Activated gamma-delta T cell treated with Interleukin-2 at 50 U/mL for 16 hours (primary cell): ENCODE measurements at places on chromosomes 3 and 15.

DNA sequence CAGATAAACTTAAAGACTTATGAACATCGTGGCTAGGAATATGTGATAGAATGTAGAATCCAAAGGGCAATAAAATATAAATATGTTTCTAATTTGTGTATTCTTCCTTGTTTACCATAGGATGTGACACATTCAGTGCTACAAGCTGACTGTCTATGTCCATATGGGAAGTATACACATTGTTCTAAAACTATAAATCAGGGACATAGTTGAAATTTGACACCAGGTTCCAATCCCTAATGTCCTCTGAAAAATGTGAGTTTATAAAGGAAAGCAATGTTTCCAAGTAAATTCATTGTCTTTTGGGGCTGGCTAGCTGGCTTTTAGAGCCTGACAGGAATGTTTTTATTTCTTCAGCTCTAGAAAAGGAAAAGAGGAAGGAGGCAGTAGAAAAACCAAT, 273.6 kb downstream of the CNTN4 start:
- DNase-seq, result no peak

DNA sequence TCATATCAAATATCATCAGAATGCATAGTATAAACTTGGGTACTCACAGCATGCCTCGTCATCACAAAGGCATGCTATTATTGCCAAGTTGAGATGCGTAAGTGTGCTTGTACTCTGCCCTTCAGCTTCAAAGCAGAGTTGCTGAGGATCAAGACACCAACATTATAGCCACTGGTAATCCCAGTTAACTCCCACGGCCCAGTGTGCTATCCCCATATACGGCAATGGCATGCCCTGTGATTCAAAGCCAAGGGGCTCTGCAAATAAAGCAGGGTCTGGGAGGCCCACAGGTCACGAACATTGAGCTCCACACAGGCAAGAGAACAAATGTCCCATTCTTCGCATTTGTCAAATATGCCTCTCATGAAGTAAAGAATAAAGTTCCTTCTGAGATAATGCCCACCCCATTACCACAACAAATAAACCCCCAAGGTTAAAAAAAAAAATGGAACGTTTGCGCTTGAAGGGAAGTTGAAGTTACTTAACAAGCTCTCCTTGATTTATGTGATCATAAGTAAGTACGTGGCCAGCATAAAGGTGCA, 298.1 kb upstream of the NECTIN3 start:
- no peak for DNase-seq

DNA sequence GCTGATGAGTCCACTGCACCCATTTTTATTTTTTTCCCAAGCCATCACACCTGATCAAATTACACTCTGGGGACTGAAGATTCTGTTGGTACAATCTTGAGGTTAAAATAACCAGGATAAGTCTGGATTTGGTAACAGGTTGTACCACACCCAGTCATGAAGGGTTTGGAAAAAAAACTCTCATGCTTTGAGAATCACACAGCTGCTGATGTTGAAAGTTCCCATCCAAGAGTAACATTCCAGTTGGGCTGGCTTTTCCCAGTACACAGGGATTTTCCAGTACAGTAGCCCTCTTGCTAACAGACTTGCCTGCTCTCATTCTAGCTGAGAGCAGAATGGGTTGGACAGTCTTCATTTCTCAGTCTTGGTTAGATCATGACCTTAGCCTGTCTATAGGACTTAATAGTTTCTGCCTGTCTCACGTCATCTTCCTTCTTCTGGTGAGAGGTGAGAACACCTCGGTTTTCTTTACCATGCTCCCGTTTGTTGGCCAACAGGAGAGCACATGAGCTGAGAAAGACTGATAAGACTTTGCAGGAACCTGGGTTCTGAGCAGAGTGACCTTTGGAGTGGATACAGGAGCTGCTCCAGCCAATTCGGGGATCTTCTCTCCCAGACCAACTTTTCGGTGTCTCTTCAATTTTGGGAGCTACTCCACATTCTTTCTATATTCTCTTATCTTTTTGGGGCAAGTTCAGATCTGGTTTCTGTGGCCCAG, 300.1 kb upstream of the LYSMD4 start:
- no peak for DNase-seq

DNA sequence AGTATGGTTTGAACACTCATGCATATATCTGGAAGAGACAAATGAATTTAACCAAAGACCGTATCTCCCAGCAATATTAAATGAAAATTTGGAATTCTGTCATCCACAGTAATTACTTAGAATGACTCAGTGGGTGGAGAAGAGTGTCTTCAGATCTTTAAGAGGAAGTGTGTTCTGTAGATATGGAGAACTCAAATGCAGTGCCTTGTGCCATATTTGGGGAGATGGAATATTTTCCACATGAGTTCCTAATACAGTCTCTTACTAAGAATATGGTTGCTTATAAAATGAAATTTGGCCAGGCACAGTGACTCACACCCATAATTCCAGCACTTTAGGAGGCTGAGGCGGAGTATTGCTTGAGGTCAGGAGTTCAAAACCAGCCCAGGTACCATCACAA, 40.5 kb downstream of the ANO10 start:
- DNase-seq, result no peak

- no peak for DNase-seq
Observed at GRCh38 chr3:137061186-137061585, 103.4 kb downstream of the IL20RB start.

DNA sequence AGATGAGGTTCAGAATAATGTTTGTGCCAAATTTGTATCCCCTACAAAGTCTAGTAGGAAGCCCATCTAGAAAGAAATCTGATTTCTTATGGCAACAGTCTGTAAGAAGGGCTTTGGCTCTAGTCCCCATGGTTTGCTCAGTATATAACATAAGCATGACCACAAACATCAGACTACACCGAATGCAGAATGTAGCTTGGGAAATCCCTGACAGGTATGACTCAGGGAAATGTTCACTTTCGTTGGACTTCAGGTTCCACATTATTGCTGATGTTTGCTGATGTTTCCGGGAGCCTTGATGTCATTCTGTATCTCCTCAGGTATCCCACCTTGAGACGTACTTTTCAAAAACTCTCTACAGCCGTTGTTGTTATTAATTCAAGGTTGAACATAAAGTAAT, 304.4 kb upstream of the TGFBR2 start:
- DNase-seq, result no peak

DNA sequence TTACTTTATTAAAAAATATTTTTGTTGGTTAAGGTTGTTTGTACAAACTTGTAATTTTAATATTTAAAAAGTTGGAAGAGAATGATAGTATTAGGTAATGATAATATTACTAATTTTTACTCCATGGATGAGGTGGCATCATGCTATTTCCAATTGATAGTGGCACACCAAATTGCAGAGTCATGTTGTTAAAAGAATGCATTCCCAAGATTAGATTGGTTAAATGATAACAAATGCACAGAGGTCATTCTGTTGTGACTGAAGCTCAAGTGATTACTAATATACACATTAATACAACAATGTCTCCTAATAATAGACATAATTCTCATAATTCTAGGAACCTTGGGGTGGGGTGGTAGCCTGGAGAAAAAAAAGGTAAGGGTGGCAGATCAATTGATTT, 73.2 kb upstream of the ZBED2 start:
- no peak for DNase-seq

DNA sequence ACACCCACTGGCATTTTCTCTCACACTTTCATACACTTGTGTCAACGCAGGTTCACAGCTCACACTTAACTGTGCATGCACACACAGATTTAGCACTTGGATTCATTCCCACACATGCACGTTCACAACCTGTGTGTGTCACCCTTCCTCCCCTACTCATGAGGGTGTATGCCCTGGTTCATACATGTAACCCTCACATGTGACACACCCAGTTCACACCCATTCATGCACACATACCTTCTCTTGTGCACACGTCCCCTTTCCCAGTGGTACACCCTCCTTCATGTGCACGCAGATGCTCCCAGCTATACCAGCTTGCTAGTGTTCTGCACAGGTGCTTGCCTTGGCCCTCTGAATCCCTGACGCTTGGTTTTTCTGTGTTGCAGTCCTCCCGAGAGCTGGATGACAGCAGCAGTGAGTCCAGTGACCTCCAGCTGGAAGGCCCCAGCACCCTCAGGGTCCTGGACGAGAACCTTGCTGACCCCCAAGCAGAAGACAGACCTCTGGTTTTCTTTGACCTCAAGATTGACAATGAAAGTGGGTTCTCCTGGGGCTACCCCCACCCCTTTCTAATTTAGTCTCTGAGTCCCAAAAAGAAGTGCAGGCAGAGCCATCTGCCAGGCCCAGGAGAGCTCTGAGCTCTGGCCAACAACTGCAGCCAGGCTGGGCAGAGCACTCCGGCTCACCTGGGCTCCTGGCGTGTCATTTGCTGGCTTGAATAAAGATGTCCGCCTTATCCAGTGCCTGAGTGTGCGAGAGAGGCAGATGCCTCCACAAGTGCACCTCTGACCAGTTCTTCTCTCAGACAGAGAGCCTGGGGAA, 39.5 kb downstream of the GOLGA6A start:
- no peak for DNase-seq

DNA sequence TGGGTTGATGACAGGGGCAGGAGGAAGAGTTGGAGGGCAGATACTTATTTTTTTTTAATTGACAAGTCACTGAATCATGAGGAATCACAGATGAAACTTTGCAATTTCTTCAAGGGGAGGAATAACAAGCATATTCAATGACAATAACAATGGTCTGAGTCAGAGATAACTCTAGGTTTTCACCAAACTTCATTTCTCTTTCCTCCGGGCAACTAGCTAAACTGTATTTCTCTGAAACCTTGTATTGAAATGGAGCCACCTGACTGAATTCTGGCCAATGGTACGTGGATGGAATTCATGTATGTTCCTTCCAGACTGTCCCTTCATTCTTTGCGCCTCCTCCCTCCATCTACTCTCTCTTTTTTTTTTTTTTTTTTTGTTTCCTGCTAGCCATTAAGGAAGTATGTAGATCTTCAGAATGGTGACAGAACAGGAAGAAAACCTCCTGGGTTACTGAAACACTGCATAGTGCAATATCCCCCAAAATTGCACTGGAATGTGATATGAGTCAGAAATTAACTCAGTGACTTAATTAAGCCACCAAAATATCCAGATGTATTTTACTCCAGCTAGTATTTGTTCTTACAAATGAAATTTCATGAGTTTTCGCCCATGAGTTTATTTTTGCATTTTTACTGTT, 495.4 kb downstream of the OTOL1 start:
- DNase-seq, result no peak

DNA sequence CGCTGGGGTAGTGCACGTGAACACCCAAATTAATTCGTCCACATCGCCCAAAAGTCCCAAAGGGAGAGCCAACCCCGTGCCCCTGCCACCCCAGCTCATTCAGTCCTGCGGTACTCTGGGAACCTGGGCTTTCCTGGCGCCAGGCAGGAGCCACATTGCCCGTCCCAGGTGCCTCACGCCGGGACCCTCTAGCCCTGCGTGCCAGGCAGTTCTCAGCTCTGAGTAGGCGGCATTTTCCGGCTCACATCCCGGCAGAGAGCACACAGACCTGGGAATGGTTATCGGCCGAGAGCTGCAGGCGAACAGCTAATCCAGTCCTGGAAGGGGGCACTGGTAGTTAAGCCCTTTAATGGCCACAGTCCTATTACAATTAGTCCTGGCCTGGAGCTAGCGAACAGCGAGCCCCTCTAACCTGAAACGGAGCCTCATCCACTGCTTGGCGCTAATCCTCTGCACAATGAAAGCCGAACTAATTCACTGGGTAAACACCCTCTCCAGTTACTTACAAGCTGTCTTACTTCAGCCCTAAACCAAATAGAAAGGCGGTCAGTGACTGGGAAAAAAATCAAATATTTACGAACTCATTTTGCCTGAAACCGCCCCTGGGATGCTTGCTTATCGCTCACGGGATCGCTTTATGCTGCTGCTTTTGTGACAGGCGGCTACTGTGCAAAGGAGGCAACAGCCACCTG, 254.6 kb upstream of the SOX14 start:
- no peak for DNase-seq

- DNase-seq, result no peak
Observed at GRCh38 chr3:46301122-46301835, 52.6 kb upstream of the CCR2 start.

DNA sequence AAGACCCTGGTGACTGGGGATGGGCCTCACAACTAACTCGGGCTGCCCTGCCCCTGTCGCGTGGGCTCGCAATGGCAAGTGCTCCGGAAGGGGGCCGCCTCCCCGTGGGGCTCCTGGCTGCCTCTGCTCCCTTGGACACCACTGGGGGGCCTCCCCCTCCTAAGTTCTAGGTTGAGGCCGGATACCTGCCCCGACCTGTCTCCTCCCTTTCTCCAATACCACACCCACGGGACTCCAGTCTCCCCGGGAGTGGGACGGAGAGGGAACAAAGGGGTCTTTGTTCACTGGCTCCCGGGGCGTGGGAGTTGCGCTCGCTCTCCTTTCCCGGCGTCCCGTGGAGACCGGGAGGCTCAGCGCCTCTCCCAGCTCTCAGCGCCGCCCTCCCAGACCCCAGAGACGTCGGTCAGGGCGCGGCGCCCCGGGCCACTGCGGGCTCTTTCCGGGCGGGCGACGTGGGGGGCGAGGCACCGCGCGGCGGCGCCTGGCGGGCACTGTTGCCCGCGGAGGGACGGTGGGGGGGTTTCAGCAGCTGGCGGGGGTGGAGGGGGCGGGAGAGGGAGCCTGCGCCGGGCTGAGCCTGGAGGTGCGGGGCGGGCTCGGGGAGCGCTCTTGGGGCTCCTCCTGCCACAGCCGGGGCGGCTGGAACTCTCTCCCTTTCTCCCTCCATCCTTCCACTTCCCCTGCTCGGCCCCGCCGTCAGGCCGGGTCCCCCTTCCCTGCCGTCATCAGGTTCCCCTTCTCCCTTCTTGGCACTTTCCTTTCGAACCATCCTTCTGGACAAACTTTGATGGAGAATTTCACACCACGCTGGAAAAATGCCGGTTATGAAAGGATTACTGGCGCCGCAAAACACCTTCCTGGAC, at the start of gene KCNH8:
KCNH8 (plus strand) TSS at position 606 of the 863 bp plus-strand sequence; CDS start at position 816, 210 bp downstream.
- DNase-seq, result peak; percentile 5

DNA sequence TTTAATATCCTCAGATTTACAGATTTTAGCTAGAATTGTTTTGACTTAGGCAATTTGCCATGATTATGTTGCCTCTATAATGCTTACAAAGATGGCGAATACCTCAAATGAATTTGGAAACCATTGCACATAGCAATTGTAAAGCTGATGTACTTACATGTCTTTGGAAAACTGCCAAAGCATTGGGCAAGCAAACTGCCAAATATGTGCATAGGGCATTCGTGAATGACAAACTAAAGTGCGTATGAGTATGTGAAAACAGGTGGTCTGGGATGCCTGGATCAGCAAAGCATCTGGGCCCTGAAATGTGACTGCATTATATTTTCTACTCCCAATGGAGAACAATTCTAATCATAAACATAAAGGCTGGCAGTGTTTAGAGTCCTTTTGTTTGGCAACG, 445.3 kb upstream of the ROBO1 start:
- DNase-seq, result no peak

DNA sequence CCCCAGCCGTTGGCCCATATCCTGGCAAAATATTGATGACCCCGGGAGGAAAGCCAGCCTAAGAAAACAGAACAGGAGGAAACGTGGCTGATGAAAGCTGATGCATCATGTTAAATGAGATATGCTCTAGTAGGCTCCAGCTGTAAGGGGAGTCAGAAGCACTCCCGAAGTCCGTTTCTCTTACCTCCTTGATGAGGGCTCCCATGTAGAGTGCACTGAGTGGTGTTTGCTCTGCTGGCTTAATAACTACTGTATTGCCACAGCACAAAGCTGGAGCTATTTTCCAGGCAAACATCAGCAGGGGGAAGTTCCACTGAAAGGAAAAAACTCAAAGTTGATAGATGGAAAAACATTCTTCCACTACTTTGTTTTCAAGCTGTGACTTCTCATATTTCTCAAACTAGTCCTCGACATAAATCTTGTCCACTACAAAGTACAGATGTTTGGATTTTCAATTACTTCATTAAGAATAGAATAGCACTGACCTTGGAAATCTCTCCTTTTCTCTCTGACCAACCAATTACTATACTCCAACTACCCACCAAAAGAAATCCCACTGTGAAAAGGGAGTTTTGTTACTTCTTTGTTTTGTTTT, 72.7 kb downstream of the ALDH1A2 start:
- no peak for DNase-seq
